ENCODE measurements at places on chromosomes 2 and 18.

GRCh38 chr2:37358466-37358865 is 14.0 kb downstream of the QPCT start:
- no peak for DNase-seq

- no peak for DNase-seq
Observed at GRCh38 chr18:52715991-52716390, 376.0 kb downstream of the DCC start.

GRCh38 chr2:144454466-144455287 is 65.2 kb downstream of the ZEB2 start:
- no peak for DNase-seq

DNA sequence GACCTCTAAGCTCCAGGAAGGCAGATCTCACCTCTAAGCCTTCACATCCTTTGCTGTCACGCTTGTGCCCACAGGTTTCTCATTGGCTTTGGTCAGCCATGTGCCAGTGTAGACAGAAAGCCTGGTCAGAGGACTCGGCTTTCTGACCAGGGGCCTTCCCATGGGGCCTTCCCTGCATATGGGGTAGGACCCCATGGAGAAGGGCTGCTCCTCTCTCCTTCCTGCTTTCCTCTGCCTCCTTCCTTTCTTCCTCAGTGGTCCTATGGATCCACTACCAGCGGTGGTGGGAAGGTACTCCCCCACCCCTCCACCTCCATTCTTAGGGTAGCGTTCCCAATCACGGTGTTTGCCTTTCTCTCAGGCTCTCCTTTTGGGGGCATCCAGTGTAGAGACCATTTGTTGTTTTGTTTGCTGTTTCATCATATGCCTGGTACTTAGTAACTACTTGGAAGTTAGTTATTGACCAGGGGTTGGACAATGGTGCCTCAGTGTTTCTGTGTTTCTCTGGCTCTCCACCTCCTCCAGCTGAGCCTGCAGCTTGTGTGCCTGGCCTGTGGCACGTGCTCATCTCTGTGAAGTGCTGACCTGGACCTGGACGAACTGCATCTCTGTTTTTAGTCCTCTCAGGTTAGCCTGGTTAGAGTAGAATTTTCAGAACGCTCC is 71.6 kb downstream of the ZNF407 start:
- no peak for DNase-seq

- DNase-seq, result no peak
Observed at GRCh38 chr2:126802316-126802715, 96.4 kb upstream of the TEX51 start.

- no peak for DNase-seq
Observed at GRCh38 chr2:119637371-119637770, 41.6 kb upstream of the TMEM177 start.

DNA sequence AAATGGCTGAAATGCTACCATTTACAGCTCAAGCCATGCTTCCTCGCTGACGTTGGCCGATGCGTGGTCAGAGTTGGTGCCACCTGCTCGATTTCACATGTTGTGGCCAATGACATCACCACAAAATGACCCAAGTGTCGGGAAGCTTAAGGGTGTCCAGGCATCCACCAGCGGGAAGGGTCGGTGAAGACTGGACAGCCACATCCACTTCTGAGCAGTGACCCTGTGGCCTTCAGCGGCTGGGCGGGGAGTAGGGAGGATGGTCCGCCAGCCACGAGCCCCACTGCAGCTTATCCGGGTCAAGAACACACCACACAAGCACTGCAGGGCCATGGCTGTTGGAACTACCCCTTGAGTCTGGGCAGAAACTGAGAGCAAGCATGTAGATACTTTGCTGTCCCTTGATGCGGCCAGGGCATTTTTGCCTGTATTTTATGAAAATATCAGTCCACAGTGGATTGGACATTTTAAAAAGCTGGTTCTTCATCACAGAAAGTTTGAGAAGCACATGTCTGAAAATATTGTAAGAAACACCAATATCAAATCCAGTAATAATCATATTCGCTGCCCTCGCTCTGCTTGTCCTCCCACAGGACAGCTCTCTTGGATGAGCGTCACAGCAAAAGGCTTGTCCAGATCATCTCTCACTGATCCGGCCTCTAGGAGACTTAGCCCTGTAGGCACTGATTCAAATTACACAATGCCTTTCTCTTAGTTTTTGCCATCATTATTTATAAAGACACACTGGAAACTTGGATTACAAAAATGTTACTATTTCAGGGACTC is 174.0 kb downstream of the TWIST2 start:
- DNase-seq, result no peak

Data from stimulated activated CD8-positive, alpha-beta memory T cell treated with anti-CD3 and anti-CD28 coated beads, Interleukin-15, amount 100 ng/mL, for 48 hours (primary cell).